Osteoblast (primary cell): ENCODE measurements at places on chromosomes 4 and X. TPM values are rescaled to one million over a fixed set of nuclear protein-coding genes. Genes with fewer than 3 reads are reported as not detected.

DNA sequence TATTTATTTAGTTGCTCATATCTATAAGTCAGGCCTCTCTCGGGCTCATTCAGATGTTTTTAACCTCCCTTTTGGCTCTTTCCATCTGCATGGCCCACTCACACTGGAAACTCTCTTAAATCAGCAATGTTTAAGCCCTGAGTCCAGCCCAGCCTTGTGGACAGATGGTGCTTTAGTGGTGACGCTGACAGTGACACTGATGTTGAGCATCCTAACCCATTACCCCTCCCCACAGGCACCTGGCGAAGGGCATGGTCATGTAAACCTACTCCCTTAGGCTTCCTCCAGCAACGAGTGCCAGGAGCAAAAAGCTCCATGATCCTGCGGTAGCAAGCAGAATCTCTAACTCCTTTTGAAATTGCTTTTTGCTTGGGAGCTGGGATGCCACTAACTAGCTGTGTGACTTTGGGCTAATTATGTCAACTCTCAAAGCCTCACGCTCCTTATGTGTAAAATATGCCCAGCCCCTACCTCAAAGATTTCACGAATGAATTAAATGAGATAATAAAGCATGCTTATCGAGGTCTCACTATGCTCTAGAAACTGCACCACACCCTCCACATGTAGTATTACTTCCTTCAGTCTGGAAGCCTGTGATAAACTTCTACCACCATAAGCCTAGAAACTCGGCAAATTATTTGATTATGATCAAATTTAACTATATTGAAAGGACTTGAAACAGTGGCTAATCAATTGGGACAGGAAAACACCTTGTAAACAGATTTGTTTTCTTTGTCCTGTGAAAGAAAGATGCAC, 569.4 kb downstream of the BCOR start:
- no peaks in the 10 kb centered on the region for H3K4me1 ChIP-seq
- H3K4me3 ChIP-seq, result no peak overlapping the region
- peaks cover 18% of the 10 kb centered on the region for H3K27me3 ChIP-seq
- no peak for DNase-seq

GLUD2 gene
- total RNA-seq, result 1.2 and 1.8 TPM in 2 replicates

HSFX2 gene
- total RNA-seq, result 0.36 TPM in 1 of 2 replicates, not detected in the other

P2RY8 gene
- total RNA-seq, result under 0.01 TPM in 1 of 2 replicates, not detected in the other
